ENCODE measurements at places on chromosomes 6 and 20. TPM values are rescaled to one million over a fixed set of nuclear protein-coding genes. Genes with fewer than 3 reads are reported as not detected.

CAPN11 gene
- 1.5 TPM for total RNA-seq

DNA sequence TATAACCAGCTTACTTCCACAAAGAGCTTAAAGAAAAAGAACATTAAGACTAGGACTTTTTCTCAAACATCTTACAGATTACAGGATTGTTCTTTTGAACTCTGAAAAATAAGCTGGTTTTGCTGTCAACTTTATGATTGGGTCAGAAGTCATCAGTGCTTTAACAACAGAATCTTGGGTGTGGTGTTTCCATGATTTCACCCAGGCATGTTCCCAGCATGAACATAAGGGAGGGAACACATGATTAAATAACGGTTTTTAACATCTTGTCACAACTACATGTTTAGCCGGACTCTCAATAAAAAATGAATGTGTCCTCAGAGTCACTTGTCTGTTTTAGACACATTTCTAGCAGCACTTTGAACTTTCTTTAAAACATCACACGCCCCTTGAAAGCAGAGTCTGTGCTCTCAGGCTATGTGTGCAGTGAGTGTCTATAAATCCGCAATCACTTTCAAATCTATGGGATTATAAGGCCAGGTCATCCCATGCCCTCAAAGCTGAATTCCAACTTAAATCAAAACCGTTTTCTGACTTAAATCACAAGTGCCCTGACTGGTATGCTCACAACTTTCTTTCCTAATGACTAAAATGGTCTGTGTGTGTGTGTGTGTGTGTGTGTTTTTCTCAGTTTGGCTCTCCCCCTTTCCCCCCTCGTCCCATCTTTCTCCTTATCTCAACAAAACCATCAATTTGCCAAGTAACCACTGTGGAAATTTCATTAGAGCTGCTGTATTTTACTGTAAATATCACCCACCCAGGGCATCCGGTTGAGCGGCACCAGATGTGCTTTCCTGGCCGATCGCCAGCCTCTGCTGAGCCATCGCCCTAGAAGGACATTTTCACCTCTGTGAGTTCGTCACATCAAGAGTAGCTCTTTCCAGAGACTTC lies 216.8 kb upstream of the DTNBP1 start:
- no peak overlapping the region for H3K4me3 ChIP-seq
- no peak overlapping the region for H3K27ac ChIP-seq
- H3K27me3 ChIP-seq = no peaks in the 10 kb centered on the region
- peaks cover 11% of the 10 kb centered on the region for H3K4me1 ChIP-seq

- H3K4me1 ChIP-seq = no peaks in the 10 kb centered on the region
- H3K4me3 ChIP-seq = no peak overlapping the region
- no peak for DNase-seq
- H3K36me3 ChIP-seq = no peaks in the 10 kb centered on the region
- no peak overlapping the region for H3K27ac ChIP-seq
- no peaks in the 10 kb centered on the region for H3K27me3 ChIP-seq
These were observed 126.2 kb downstream of the CD164 start for GRCh38 chr6:109255946-109256640.

- H3K36me3 ChIP-seq = no peaks in the 10 kb centered on the region
- no peak overlapping the region for H3K4me3 ChIP-seq
- no peak for DNase-seq
- peaks cover 79% of the 10 kb centered on the region for H3K4me1 ChIP-seq
- H3K27ac ChIP-seq = peak overlapping the region; percentile 66
These were observed 9.6 kb downstream of the IGF2R start for GRCh38 chr6:159978291-159979135.

DNA sequence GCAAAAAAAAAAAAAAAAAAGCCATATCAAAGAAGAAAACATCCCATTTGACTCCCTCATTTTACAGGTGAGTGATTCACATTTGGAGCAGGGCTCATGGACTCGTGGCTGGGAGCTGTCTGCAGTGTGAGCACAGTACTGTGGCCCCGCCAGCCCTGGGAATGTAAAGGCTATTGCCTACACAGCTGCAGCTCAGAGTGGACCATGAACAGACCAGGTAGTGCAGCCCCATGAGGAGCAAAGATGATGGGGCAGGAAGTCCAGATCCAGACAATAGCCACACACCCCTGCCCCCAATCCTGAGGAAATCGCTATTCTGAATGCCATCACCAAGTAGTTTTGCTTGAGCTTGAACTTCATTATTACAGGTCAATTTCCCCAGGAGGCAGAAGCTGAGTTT lies 55.4 kb downstream of the LINC00237 start:
- no peak for DNase-seq
- H3K27me3 ChIP-seq = peaks cover 13% of the 10 kb centered on the region
- no peaks in the 10 kb centered on the region for H3K4me1 ChIP-seq
- H3K27ac ChIP-seq = no peak overlapping the region

- no peaks in the 10 kb centered on the region for H3K27me3 ChIP-seq
- H3K4me1 ChIP-seq = peaks cover 7% of the 10 kb centered on the region
- no peak for DNase-seq
These were observed 74.7 kb upstream of the TMEM170B start for GRCh38 chr6:11462742-11463397.

DNA sequence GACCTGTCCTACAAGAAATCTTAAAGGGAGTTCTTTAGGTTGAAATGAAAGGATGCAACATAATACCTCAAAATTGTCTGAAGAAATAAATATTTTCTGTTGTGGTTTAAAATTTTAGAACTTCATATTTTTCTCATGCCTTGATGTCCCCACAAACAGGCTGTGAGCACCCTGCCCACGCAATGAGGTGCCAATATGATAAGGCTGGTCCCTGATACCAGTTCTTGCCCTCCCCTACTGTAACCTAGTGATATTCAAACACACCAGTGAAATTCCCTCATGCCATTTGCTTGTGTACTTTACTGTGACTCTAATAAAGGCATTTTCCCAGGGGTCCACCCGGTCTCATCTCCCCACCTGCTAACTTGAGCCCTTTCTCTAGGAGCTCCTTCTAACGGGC lies 67.3 kb upstream of the SIRPG start:
- no peaks in the 10 kb centered on the region for H3K4me1 ChIP-seq
- H3K27ac ChIP-seq = no peak overlapping the region
- DNase-seq = no peak
- H3K36me3 ChIP-seq = no peaks in the 10 kb centered on the region

DNA sequence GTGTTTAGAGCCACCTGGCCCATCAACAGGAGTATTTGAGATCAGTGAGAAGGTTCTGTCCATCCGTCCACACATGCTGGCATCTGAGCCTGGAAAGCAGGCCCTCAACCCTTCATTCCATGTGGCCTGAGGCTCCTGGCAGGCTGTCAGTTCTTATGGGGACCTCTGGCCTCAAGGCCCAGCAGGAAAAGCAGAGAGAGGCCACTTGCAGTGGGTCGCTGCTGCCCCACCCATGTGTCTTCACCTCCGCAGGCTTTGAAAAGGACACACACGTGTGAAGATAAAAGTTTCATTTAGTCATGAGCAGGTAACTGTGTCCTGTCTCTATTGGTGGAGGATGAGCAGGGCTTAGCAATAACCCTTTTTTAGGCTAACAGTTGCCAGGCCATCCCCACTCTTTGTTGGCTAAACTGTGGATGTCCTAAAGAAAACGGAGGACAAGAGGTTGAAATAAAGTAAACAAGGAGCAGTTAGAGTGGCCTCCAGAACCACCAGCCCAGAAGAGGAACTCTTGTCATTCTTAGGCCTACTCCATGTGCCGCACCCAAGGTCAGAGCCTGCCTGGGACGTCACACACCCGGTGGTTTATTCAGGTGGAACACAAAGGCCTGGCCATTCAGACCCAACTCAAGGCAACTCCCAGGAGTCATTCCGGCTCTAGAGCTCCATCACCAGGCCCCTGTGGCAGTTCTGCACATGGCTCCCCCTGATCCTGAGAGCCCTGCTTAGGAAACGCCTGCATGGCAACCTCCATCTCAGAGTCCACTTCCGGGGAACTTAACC lies 143.4 kb upstream of the CST7 start:
- H3K4me3 ChIP-seq = no peak overlapping the region
- H3K27ac ChIP-seq = no peak overlapping the region
- DNase-seq = no peak
- no peaks in the 10 kb centered on the region for H3K4me1 ChIP-seq
- H3K27me3 ChIP-seq = no peaks in the 10 kb centered on the region
